ENCODE measurements at places on chromosomes 12 and 14.

GRCh38 chr14:53148671-53149070 is 4.5 kb downstream of the DDHD1 start:
- no peak for DNase-seq

- DNase-seq = no peak
Measured at GRCh38 chr14:55255979-55256378, 15.2 kb upstream of the FBXO34 start.

DNA sequence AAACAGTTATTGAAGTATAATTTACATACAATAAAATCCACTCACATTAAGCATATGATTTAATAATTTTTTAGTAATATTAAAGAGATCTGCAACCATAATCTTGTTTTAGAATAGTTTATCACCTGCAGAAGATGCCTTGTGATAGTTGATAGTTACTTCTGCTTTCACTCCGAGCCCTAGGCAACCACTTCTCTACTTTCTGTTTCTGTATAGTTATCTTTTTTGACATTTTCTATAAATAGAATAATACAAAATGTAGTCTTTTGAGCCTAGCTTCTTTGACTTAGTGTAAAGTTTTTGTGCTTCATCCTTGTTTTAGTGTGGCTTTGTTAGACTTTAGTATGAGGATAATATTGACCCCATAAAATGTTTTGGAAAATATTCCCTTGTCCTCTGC is 111.0 kb downstream of the MNAT1 start:
- DNase-seq = no peak

GRCh38 chr14:90649083-90649482 is 167.1 kb downstream of the TTC7B start:
- DNase-seq = no peak

DNA sequence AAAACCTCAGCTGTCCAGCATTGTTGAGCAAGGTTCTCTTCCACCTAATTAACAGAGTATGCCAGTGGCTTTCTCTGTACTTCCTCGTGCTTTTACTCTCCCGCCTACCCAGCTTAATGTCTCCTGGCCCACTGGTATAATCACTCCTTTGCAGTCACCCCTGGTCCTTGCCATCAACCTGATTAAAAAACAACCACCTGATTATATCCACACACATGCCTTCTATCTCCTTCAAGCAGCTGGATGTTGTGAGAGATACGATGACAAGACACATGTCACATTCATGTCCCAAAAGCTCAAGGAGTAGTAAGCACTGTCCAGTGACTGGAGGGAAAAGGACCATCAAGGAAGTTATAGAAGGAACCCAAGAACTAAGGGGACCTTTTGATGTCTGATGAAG is 241.3 kb upstream of the GRIP1 start:
- DNase-seq = no peak

DNA sequence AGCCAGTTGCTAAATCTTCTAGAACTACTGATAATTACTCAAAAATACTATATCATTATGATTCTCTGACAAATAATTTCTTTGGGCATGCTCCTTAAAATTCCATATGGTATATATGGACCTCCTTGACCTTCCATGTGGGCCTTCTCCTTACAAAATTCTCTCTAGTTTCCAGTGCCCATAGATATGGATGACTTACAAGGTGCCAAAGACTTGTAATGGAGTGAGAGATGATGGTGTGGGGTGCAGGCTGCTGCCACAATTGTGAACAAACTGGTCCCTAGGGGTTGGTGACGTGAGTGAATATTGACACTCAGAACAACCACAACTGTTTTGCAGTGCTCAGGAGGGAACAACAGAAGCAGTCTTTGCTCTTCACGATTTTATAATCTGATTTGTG is 378.9 kb downstream of the SNAPC1 start:
- no peak for DNase-seq

DNA sequence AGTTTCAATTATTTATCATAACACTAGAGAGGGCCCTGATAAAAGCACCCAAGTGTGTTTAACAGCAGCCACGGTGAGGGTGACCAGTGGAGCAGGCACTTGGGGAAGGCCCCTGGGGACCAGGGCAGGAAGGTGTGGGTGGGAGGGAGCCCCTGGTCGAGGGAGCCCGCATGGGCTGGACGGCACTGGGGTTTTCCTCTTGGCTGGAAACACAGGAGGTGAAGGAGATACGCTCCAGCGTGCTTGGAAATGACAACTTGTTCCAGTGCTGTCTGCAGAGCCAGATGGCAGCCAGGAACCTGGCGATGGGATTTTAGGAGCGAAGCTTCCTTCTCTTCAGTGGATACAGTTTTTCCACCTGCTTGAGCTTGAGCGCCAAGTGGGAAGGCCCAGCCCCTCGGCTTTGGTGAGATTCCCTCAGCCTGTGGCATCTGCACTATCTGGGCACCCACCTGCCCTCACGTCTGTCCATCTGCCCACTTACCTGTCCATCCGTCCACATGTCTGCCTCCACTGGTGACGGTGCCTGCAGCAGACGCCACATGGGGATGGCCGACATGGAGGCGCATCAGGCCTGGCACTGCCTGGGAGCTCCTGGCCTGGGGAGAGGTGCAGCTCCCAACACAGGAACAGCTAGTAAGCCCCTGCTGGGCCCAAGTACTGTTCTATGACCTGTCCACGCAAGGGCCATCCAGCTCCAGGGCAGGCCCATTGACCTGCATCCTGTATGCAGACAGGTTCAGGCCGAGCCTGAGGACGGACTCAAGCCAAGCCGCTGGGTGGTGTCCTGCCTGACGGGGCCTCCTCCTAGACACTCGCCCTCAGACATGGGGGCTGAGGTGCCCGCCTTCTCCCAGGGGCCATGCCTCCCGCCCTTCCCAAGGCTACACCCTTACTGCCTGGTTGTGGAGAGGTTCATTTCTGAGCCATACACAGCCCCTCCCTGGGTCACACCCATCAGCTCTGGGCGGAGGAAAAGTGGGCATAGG is 192.2 kb upstream of the C14orf180 start:
- DNase-seq = no peak

DNA sequence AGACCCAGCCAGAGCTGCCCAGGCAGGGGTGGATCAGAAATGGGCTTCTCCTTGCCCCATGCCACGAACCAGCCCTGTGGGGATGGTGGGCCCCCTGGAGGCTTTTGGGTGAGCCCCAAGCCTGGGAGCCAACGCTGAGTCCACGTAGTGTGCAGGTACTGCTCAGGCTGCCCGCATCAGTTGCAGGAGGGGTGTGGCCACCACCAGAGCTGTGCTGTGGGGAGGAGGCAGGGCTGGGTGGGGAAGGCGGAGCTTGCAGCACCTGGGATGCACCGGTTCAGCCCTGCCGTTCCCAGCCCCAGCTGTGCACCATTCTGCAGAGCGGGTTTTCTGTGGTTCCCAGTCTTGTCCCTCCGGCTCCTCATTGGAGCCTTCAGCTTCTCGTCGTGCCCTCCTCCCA is 36.3 kb downstream of the IL31 start:
- no peak for DNase-seq

GRCh38 chr12:96338852-96339471 is 61.3 kb downstream of the CDK17 start:
- no peak for DNase-seq

DNA sequence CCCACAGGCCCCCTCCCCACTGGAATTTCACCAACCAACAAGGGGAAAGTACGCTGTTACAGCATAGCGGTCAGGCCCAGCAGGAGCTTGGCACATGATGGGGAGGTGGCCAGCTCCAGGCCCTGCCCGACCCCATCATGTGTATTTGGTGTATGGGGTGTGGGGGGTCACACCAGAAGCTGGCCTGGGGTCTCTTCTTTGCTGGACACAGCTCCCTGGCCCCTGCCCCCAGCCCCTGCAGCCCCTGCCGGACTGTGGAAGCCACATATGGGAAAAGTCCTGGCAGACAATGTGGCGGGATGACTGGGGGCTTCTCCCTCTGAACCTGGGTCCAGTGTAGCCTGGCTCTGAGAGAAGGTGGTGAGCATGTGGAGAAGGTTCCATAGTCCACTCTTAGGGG is 12.4 kb downstream of the NGB start:
- no peak for DNase-seq

DNA sequence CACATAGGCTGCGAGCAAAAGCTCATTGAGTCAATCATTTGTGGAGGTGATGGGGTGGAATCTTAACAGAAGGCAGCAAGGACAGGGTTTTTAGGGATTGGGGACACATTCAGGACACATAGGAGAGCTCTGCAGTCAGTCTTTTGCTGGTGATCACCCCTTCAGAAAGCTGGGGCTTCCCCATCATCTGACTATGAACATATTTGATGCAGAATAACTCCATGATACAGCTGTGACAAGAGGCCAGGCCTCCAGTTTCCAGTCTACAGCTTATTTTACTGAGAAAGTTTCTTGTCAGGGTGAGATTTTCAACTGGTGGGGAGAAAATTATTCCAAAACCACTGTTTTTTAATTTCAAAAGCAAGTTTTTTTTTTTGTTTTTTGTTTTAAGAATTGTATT is 134.2 kb downstream of the TMEM30B start:
- DNase-seq = no peak

DNA sequence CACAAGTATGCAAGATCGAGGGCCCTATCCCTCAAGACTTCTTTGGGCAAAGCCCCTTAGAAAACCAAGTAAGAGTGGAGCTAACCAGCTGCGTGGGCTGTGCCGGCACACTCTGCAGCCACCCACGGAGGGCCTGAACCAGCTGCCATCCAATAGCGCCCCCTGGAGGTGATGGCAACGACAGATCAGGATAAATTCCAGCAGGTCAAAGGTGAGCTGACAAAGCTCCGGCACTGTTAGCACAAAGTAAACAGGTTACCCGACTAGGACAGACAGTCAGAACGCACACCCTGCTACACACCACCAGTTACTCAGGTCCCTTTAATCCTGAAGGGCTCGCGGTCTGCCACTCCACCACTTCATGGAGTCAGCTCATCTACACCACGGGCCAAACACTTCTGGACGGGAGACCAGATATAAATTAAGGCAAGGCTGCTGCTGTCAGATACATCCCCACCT is 4.9 kb downstream of the ZBTB39 start:
- DNase-seq = peak; percentile 40

DNA sequence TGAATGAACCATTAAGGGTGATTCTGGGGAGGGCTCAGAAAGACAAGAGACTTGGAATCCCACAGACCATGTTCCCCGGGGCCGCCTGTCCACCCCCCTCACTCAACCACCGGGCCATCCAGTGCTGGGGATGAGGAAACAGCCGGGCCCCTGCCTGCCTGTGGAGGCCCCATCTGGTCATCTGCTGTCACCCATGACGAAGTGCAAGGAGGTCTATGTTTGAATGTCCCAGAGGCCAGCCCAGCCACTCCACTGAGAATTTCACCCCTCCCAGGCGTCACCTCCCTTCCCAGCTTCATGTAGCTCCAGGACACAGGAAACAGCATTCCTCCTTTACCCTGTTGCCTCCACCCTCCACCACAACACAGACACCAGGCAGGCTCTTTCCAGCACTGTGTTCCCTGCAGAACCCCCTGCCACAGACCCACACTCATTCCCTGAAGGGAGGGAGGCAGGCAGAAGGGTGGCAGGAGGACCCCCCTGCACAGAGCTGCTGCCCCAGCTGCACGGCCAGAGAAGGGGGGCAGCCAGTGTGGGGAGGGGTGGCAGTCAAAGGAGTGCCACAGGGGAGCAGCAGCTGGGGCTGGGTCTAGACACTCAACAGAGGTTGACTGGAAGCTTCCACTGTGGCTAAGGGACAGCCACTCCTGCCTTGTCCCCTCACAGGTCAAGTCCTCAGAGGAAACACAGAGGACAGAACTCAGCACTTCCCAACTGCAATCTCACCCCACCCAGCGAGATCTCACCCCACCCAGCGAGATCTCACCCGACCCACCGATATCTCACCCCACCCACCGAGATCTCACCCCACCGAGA is 50.3 kb upstream of the PPP2R5C start:
- DNase-seq = no peak
